ENCODE measurements at places on chromosomes 11 and 22.

- peak; percentile 46 for DNase-seq
Measured at GRCh38 chr22:25497181-25497641, 67.3 kb upstream of the GRK3 start.

DNA sequence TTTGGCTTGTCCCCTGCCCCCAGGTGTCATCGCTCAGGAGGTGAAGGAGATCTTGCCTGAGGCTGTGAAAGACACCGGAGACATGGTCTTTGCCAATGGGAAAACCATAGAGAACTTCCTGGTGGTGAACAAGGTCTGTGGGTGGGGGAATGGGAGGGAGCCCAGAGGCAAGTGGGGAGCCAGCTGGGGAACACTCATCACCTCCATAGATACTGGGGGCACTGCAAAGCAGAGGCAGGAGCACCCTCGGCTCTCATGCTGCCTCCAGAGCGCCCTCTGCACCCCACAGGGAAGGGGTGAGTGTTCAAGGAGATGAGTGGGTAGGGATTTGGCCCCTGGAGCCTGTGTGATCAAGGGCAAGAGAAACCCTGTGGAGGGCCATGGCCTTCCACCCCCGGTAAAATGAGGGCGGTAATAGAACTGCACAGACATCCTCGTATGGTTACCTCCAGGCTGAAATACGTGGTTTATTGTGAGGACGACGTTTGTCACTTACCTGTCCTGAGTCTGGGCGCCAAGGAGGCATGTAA lies 14.0 kb downstream of the TMEM258 start:
- no peak for DNase-seq

DNA sequence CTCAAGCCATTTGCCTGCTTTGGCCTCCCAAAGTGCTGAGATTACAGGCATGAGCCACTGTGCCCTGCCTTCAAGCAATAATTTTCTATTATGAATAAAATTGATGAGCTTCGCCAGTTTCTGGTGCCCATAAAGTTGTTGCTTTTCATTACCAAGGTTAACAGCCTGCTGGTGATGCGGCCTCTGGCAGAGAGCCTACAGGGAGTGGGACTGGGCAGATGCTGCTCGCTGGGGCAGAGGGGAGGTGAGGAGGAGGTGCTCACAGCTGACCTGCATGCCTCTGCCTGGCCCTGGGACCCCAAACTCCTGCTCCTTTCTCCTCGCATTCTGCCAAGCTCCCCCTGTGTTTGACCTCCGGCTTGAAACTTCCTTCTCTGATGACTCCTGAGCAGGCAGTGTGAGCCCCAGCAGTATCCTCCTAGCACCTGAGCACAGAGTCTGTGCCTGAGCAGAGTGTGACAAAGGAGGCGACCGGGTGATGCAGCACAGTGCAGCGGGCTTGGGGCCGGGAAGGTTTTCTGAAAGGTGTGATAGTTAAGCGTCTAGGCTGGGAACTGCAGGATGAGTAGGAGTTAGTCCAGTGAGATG lies 56.1 kb upstream of the B3GAT1 start:
- DNase-seq: no peak

DNA sequence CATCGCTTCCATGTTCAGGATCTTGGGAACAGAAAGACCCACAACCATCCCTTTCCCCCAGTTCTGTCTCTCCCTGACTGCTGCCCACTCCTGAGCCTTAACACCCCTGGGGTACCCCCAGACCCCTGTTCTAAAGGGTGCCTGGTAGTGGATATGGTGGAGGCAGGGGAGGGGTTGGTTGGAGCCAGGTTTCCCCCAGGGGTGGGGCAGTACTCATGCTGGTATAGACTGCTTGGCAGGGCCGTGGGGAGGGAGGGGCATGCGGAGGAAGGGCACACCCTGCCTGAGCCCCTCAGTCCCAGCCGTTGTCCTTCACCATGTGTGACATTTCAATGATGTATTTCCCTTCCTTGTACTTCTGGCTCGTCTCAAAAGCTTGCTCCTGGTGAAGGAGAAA lies 4.0 kb downstream of the YPEL4 start:
- DNase-seq: no peak

GRCh38 chr11:17532784-17533183 lies 11.4 kb downstream of the USH1C start:
- no peak for DNase-seq

DNA sequence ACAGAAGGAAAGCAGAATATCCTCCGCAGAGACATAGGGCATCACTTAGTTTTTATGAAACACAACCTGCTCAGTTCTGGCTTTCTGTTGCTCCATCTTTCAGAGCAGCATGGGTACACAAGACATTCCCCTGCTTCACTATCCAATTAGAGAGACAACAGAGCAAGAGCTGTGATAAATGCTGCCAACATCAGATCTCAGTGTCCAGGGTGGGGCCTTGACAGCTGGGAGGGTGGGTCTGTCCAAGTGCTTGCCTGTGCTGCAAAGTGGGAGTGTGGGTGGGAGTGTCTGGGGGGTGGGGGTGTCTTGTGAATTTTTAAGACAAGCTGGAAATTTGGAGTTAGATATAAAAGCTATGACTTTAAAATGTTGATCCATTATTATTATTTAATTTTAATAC lies 369.6 kb downstream of the TENM4 start:
- DNase-seq: no peak

DNA sequence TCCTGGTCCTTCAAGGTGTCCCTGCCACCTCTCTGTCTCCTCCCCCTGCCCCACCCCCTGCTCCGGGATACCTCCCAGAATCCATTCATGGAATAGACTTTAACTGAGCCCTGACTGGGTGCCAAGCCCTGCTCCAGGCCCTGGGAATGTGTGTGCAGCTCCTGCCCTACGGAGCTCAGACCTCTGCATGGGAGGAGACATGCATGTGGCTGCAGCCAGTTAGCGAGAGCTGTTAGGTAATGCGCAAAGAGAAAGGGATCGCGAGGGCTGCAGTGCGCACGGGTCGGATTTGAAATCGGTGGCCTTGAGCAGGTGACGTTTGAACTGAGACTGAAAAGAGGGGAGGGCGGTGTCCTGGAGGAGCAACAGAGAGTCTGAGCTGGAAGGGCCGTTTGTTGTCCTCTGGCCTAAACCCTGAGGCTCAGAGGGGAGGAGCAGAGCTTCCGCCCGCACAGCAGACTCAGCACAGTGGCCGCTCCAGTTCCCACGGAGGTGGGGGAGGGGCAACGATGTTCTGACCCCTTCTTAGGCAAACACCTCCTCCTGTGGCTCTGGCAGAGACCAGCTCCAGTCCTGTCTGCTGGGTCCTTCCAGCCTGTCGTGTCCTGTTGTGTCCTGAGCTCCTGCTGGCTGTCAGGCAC lies 19.8 kb upstream of the LRRC10B start:
- no peak for DNase-seq

- DNase-seq: no peak
Measured at GRCh38 chr11:112631333-112631732, 329.9 kb upstream of the NCAM1 start.
